Kasumi-1 (cell line): ENCODE measurements at places on chromosomes 2 and 18.

DNA sequence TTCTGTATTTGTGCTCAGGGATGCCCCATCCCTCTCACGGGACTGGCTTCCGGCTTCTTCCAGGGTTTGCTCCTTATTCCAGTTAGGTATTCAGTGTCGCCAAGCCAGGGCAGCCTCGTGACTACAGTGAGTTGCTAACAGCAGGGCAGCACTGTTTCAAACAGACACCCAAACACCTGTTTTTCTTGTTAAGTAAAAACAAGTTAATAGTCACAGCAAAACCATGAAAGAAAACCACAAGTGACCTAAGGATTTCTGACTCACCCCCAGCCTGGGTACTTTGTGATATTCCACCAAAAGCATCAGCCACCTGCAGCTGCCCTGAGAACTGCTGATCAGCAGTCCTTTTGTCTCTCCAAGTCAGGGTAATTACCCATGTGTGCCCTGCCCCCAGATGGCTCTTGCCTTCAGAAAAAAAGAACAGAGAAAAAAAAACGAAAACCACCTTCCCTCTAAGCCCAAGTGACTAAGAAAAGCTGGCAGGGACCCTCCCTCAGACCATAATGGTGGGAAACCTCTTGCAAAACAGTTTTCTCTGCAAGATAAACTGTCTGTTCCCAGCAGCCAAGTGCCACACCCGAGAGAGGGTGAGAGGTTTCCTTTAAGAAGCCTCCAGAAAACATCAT, 178.2 kb downstream of the ANAPC1 start:
- peak; percentile 6 for DNase-seq

DNA sequence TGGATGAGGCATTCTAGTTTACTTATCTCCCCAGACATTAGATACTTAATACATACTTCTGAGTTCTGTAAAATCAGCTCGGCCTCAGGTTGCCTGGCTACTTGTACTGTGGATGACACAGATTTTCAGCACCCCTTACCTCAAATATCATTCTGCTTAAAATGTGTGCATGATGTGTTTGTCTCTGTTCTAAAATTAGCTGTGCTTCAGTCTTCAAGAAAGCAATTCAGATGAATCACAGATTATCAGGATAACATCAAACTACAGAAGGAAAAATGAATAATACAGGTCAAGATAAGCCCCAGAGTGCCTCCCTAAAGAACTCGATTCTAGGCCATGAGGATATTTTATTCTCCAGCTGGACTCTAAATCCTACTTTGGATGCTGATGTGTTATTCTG, 21.3 kb upstream of the MAPRE2 start:
- DNase-seq, result no peak

- no peak for DNase-seq
Measured at GRCh38 chr2:2846332-2847208, 515.5 kb upstream of the MYT1L start.

GRCh38 chr2:153532140-153532539, 53.6 kb upstream of the RPRM start:
- DNase-seq, result no peak

GRCh38 chr2:9897331-9897737, 54.1 kb downstream of the TAF1B start:
- peak; percentile 11 for DNase-seq

- no peak for DNase-seq
Measured at GRCh38 chr2:207525296-207525695, 4.5 kb upstream of the CREB1 start.

- DNase-seq, result no peak
Measured at GRCh38 chr2:1420746-1421480, 7.7 kb downstream of the TPO start.

- DNase-seq, result no peak
Measured at GRCh38 chr2:80105015-80105640, 199.4 kb downstream of the LRRTM1 start.

GRCh38 chr2:70718736-70719135, 49.3 kb downstream of the ADD2 start:
- no peak for DNase-seq

DNA sequence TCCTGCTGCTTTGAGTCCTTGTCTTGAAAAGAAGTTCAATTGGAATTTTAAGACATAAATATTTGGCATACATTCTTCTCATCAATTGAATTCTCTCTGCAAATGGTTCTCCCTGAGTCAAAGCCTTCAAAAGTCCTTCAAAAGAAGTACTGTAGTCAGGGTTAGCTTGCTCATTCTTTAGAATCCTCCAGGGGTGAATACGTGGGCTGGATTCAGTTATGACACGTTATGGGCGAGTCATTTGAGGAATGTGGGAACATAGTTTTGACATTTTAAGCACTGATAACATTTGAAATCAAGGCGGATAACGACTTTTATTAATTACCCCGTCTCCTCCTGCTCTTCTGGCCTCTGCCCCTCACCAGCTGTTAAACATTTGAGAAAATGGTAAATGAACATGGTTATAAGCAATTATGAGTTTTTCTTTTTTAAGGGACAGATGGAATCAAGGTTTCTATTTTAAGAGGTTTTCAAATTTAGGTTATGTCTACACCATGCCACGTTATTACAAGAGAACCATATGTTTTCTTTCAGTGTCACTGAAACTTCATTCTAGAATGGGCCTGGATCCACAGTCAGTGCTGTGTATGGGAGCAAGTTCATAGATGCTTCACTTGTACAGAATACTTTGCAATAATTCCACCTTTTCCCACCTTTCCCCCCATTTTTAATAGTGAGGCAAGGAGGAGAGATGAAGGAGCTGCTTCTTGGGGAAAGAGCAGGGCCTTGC, 273.1 kb downstream of the TSN start:
- DNase-seq, result no peak

DNA sequence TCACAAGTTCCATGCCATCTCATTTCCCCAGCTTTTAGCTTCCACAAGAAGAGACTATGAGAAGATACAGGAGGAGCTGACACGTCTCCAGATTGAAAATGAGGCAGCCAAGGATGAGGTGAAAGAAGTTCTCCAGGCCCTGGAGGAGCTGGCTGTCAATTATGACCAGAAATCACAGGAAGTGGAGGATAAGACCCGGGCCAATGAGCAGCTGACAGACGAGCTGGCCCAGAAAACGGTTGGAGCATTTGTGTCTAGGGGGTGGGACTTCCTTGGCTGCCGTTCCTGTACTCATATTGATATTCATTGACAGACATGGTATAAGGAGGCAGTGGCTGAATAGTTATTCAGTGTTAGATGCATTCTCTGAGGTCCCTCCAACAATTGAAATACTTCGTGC, 57.2 kb upstream of the LYPD6B start:
- DNase-seq, result no peak

DNA sequence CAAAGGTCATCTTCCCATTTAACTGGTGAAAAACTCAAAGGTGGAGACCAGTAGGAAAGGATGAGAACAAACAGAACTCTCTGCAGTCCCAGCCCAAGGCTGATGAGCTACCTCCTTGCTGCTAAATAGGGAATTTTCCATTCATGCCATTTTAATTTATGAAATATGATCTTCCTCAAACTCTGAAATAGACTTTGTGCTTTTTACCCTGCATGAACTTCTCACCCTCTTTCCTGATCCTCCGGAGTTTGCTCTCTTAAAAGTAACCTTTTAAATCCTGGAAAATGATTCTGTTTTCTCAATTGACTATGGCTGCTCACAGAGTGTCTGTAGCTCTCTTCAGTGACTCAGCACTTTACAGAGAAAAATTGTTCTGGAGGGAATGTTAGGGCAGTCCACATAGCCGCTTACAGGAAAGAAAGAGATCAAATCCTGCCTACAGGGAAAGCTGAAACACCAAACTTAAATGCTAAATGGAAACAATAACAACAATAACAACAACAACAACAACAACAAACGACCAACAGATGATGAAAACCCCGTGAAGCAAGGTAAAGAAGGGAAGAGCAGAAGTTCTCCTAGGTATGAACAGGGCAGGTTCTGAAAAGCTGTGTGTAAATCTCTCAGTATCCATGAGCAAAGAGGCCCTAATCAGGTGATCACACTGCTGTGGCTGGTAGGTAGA, 79.8 kb upstream of the SESTD1 start:
- DNase-seq, result peak; percentile 8

GRCh38 chr18:13136904-13137669, 81.5 kb upstream of the LDLRAD4 start:
- DNase-seq, result no peak

- peak; percentile 61 for DNase-seq
Measured at GRCh38 chr2:160351956-160352355, 141.7 kb downstream of the RBMS1 start.

GRCh38 chr2:65700004-65700651, 267.7 kb upstream of the SPRED2 start:
- no peak for DNase-seq

- no peak for DNase-seq
Measured at GRCh38 chr2:82120115-82120514, 1815.6 kb upstream of the LRRTM1 start.

GRCh38 chr18:37571266-37571665, 5.7 kb upstream of the CELF4 start:
- DNase-seq, result no peak

DNA sequence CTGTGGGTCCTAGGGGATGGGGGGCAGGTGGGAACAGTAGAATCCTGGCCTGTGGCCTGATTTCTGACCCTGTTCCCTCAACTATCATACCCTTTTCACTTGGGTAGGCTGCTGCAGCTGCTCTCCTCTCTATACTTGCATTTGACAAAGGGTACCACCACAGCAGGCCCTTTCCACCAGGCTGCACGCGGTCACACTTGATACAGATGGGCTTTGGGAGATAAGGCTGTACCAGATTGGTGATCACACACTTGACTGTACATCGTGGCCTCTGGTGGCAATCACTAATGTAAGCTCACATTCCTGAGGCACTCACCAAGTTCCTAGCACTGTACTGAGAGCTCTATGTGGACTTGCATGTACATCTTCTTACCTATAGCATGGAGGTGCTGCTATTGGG, 1.6 kb upstream of the RALB start:
- no peak for DNase-seq

GRCh38 chr2:168712053-168712452, 90.4 kb upstream of the NOSTRIN start:
- DNase-seq, result peak; percentile 91

DNA sequence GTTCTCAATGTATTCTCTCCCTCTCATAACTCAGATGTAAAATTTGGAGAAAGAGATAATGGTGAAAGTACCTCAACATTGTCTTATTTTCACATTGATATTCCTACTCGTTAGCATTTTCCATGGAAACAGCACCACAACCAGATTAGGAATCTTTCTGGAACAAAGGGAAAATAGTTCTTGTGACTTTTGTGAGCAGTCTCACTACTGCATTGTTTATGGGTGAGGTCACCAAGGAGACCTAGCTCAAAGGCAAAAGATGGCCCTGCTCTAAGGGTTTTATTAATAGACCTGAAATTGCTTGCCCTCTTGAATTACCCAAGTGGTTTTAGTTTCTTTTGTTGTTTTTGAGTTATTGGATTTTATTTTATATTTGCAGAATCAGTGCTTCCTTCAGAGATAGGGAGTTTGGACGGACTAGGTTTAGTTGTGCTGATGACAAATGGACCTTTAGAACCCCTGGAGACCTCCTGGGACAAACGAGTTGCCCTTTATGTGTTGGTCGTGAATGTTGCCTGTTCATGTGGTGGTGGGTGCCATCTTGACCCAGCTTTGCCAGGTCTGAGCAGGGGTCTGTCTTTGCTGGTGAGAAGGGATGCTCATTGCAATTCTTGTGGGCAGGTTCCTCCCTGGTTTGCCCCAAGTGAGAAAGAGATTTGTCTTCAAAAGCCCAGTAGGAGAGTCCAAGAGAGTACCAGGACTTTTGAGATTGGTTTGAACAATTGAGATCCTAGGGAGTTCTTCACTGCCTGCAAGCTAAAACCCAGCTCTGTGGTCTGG, 58.1 kb downstream of the INPP4A start:
- no peak for DNase-seq
